ENCODE measurements at places on chromosomes 5 and 9. TPM values are rescaled to one million over a fixed set of nuclear protein-coding genes. Genes with fewer than 3 reads are reported as not detected.

DNA sequence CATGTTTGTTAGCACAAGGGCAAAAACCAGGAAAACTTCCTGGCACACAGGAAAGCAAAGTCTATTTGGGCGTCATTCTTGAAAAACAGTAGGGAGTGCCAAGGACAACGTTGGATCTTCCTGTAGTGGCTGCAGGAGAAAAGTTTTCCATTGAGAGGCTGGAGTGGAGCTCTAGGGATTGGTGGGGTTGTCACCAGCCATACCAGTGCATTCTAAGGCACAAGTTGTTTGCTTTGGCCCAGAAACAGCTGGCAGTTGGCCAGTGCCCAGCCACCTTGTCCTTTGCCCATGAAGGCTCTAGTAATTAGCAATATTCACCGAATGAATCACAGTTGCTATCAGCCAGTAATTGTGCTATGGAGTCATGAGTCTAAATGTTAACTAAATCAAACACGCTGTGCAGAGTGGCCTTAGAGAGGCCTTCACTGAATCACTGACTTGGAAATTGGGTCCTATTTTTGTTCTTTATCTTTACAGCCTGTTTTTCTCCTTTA is 26.4 kb downstream of the TNFSF15 start:
- DNase-seq: no peak

DNA sequence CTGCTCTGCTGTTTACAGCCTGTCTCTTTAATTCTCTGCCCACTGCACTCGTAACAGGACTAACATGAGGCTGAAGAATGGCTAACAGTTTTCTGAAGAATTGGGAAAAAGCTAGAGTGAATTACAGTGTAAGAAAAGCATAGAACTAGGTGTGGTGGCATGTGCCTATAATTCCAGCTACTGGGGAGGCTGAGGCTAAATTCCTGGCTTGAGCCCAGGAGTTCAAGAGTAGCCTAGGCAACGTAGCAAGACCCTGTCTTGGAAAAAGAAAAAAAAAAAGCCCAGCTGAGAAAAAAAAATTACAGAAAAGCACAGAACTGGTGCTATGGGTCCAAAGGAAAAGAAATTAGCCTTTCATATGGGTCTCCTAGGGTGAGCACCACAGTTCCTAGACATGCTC is 13.9 kb upstream of the UHRF2 start:
- no peak for DNase-seq

- DNase-seq: no peak
These were observed 18.4 kb downstream of the LSM11 start for GRCh38 chr5:157761690-157762621.

- DNase-seq: peak; percentile 64
These were observed 717 bp upstream of the IQGAP2 start for GRCh38 chr5:76402251-76402885.

DNA sequence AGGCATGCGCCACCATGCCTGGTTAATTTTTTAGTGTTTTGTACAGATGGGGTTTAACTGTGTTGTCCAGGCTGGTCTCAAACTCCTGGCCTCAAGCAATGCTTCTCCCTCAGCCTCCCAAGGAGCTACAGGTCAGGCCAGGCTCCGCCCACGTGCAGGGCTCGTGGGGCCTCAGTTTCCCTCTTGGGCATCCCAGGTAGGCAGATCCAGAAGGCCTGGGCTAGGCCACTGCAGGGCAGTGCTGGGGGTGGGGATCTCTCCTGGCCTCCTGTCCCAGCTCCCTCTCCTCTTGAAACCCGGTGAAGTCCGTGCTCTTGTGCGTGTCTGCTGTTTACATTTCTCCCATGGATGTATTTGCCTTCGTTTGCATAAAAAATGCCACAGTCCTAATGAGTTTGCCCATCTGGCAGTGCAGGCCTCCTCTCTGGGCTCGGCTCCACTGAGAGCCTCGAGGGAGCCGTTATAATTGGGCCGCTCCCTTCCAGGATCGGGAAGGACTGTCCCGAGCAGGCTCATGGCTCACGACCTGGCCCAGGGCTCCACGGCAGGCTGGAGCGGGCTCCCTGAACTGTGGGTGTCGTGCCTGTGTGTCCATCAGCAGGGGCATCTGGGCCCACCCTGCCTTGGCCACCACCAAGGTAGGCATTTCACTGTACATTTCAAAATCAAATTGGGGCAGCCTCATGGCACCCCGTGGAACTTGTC is 52.6 kb upstream of the RUFY1 start:
- DNase-seq: no peak

DNA sequence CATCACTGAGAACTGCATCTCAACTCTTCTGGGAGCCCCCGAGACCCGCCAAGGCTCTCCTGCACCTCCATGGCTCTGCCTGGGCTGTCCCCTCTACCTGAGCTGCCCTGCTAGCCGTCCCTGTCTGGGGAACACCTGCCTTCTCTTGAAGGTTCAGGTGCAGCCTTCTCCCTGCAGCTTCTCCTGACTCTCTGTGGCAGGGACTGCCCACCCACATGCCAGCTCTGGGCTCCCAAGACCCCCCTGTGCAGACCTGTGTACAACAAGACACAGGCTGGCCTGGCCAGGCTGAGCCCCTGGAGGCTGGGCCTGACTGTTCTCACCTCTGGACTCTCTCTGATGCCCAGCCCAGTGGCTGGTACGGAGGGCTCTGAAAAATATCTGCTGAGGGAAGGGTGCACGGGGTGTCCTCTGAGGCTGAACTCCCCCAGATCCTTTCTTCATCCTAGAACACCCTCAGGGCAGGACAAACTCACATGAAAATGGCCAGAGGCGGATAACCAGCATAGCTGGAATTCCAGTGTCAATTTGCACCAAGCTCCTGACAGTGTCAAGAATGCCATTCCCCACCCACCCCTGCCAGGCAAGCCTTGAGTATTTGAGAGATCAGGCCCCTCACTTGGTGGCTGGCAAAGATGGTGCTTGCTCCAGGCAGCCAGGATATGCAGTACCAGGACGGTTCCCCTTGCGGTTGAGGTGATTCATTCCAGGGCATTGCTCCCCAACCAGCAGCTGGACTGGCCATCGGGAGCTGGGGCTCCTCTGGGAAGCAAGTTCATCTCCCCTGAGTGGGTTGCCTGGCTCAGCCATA is 40.9 kb upstream of the SLC25A51 start:
- DNase-seq: no peak

- DNase-seq: no peak
These were observed 5.7 kb downstream of the PDE6A start for GRCh38 chr5:149938791-149939358.

DNA sequence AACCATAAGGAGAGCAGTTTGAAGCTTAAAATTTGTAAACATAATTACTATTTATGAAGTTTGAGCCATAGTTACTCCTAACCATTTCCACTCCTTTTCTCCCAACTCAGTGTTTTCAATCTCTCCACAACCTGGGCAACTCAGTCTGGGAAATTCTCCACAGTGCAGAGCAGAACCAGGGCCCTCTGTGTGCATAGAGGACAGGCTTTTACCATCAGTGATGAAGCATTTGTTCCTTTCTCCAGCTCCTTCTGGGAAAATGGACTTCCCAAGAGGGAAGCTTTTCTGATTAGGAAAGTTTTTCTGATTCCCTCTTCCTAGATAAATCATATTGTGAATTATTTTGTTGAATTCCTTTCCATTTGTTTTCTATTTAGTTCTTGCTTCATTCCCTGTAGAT is 132.3 kb upstream of the MPDZ start:
- DNase-seq: no peak

DNA sequence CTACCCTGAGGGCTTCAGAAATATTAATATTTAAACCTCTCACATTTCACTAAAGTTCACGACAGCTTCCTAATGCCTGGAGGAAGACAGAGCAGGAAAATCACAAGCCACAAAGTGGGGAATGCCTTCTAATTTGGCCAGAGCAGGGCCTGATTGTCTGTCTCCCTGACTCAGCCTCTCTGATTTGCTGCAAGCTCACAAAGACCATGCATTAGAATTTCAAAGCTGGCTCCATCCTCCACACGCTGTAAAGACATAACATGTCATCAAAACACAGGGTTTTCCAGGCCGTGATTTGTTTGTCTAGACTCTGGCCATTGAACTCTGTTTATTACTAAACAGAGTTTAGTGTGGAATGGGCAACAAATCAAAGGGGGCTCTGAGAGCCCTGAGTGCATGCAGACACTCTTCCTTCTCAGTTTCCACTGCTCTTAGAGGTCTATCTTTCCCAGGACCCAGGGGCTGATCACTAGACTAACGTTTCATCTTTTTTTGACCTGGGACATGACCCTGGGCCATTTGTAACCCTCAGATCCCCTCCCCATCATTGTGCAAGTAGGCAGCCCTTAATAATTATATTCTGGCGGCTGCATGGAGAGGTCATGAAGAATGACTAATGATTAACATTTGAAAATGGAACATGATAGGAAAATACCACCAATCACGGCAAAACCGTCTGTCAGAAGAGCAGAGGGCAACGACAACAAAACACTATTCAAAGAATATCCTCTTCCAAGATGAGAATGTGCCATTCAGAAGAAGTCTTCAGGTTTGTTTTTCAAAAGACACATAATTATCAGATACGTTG is 140.2 kb downstream of the ENC1 start:
- no peak for DNase-seq

- DNase-seq: no peak
These were observed 62.2 kb downstream of the SNX18 start for GRCh38 chr5:54579591-54580295.

The PPIP5K2 gene
- 77.2 TPM for total RNA-seq

The PTGES2 gene
- total RNA-seq: 75.6 TPM

The IGFBPL1 gene
- not detected for total RNA-seq

The SYK gene
- total RNA-seq: 7.5 TPM
